NCI-H1417 treated with DMSO at 0.1 percent for 48 hours (cell line): ENCODE measurements at places on chromosomes 1 and 21.

DNA sequence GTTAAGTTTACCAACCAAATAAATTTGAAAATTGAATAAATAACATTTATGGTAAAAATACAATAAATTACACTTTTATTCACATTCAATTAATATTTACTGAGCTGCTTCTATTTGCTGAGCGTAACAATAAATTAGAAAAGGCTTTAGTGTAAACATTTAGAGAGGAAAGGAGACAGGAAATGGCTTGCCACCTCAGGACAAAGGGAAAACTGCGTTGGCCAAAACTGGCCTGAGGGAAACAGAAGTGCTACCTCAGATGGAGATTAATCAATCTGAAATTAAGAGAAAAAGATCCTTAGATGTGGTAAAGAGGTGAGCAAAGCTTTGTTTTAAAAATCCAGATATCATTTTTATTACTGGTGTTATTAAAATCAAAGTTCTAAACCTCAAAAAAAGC lies 128.0 kb downstream of the SLC44A5 start:
- DNase-seq, result peak; percentile 40

DNA sequence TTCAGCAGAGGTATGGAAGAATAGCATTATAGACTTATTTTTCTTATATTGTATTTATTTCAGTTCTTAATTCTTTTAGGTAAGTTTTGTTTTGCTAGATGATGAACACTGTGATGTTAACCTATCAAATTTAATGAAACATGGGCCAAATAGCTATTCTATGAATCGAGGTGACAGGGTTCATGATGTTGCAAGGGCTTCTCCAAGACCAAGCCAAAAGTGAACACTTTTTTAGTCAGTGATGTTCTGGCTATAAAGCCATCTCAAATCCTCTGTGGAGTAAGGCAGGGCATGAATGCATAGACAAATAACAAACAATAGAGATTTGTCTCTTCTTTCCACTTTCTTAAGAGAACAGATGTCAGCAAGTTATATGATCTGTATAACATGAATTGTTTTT lies 26.7 kb downstream of the C1orf146 start:
- no peak for DNase-seq

- DNase-seq, result no peak
Observed at GRCh38 chr1:53349369-53349835, 21.5 kb upstream of the LRP8 start.

- no peak for DNase-seq
Observed at GRCh38 chr21:40667967-40668366, 179.0 kb downstream of the DSCAM start.

DNA sequence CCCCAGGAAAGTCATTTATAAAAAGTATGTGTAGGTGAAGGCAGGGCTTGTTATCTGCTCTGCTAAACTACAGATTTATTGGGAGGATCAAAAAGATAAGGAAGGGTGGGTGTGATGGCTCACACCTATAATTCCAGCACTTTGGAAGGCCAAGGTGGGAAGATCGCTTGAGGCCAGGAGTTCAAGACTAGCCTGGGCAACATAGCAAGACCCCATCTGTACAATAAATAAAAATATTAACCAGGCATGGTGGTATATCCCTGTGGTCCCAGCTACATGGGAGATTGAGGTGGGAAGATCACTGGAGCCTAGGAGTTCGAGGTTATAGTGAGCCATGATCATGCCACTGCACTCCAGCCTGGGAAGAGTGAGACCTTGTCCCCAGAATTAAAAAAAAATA lies 86.4 kb downstream of the NENF start:
- DNase-seq, result no peak

DNA sequence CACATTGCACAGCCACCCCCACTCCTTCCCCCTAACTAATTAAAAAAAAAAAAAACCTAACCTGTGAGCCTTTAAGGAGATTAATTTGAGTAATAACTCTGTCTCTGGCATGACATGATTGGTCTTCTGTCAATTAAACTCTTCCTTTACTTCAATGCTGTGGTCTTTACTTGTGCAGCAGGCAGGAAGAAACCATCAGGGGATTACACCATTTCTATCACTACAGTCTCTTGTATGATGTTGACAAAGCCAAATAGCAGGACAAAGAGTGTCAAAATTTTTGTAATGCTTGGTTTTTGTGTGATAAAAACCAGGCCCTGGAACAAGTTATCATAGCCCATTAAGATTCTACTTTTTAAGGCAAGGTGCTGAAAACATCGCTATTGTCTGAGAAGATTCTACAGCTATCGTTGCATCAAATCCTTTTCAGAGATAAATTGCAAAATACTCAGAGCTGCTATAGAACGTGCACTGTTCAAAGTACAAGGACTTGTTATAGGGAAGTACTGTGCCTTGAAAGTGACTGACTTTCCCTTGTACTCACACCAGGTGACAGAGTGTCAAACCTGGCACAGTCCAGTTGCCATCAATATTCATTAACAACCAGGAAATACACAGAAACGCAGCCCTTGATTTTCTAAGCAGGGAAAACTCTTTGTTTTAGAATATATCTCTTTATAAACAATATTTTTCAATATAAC lies 37.7 kb downstream of the LHX9 start:
- DNase-seq, result no peak

DNA sequence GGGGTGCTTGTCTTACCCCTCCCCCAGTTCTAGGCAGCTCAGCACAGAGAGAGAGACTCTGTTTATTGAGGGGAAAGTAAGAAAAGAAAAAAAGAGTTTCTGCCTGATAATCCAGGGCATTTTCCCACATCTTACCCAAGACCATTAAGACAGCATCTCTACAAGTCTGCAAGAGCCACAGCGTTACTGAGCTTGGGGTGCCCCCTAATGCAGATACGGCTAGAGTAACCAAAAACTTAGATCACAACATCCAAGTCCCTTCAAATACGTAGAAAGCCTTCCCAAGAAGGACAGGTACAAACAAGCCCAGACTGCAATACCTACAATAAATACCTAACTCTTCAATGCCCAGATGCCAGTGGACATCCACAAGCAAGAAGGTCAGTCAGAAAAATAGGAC lies 6.2 kb upstream of the TEX50 start:
- no peak for DNase-seq

DNA sequence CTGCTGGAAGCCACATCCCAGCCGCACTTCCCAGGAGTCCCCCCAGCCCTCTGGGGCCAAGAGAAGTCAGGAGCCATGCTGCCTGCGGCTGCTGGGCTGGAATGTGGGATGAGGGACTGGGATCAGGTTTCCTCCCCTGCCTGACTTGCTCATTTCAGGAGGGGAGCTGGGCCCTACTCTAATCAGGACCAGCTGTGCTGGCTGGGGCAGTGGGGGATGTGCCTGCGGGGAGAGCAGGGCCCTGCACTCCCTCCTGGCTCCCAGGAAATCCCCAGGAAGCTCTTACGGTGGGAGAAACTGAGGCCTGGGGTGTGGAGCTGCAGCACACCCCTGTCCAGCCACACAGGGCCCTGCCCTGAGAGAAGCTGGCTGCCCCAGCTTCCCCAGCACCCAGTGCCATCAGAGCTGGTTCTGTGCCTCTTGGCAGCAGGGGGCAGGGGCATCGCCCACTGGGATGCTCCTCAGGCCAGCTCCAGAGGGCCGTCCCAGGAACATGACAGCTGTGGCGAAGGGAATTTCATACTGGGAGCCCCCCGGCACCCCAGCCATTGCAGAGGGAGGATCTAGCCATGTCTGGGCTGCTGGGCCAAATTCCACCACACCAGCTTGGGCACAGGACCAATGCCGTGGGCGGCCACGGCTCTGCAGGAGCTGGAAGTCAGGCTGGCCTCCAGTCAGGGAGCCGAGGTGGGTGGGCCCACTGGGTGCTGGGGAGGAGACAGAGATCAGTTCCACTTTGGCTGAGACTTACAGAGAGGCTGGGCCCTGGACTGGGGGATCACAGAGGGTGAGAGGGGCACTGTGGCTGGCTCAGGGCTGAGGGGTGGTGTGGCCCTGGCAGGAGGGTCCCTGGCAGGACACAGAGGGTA lies 21.3 kb upstream of the PRSS38 start:
- DNase-seq, result no peak

DNA sequence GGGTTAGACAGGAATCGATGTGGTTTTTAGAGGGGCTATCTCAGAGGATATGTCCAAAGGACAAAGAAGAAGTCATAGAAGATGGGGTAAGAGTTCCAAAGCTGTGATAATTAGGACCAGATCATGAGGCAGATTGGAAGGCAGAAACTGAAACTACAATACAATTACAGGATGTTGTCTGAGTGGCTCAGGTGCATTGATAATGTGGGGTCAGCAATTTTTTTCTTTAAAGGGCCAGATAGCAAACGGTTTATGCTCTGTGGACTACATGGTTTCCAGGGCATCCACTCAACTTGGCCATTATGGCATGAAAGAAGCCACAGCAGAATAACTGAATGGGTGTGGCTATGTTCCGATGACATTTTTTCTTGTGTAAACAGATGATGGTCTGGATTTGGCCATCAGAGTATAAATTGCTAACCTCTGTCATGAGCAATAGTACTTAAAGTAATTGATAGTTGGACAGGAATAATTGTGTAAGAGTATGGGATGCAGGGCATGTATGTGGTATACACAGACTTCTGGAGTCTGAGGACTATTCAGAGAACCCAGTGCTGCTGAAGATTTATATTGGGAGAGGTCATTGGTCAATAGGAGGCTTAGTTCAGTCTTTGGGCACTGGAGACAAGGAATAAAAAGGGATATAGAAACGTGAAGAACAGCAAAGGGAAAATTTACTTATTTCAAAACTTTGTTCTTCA lies 198.4 kb upstream of the ADGRL4 start:
- DNase-seq, result no peak

DNA sequence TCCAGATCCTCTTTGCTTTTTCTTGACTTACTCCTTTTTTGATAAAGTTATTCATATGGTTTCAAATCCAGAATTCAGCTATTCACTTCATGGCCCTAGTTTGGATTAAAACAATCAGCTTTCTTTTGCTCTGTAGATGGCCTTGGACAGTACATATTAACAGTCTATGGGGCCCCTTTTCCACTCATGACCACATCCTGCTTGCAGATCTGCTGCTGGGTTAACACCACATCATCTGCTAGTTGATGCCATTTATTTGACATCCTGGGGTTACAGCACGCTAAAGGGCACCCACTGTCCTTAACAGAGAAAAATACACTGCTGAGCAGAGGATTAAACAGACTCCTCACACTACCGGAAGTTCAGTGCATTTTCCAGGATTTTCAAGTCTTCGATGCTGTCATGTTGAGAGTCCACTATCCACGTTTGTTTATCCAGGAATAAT lies 941 bp upstream of the IFI16 start:
- no peak for DNase-seq

GRCh38 chr21:32393677-32394001 lies 827 bp upstream of the URB1 start:
- no peak for DNase-seq

- no peak for DNase-seq
Observed at GRCh38 chr1:154846565-154847442, 23.3 kb downstream of the KCNN3 start.

DNA sequence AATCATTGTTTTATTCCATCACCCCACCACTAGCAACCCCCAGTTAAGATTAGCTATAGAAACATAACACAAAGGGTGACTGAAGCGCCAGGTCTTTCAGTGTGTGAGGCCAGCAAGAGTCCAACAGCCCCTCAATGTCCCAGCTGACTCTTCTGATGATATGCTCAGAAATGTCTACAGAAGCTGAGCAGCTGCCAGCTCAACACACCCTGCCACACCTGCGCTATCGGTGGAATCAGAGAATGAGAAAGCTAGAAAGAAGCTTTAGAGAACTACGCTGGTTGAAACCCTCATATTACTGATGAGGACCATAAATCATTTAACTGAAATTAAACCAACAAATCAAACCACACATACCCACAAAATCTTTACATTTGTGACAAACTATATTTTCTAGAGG lies 116.2 kb downstream of the SLC45A1 start:
- DNase-seq, result no peak

- DNase-seq, result no peak
Observed at GRCh38 chr1:234776256-234776875, 166.4 kb upstream of the IRF2BP2 start.

GRCh38 chr1:12496154-12496961 lies 121.7 kb downstream of the DHRS3 start:
- DNase-seq, result no peak

DNA sequence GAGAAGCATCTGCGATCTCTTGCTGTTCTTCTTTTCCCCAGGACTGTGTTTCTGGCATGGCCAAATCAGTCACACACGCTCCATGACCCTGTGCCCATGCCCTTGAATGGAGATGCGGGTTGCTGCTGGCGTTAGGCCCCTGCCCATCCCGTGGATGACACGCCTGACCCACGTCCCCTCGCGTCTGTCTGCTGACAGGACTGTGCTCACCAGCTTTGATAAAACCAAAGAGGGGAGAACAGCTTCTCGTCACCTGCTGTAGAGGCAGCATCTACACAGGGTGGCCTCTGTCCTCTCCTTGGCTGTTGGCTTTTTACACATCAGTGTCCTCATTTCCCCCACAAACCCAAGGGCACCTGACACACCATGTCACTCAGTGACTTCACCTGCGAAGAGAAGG lies 6.9 kb downstream of the MT1HL1 start:
- no peak for DNase-seq

DNA sequence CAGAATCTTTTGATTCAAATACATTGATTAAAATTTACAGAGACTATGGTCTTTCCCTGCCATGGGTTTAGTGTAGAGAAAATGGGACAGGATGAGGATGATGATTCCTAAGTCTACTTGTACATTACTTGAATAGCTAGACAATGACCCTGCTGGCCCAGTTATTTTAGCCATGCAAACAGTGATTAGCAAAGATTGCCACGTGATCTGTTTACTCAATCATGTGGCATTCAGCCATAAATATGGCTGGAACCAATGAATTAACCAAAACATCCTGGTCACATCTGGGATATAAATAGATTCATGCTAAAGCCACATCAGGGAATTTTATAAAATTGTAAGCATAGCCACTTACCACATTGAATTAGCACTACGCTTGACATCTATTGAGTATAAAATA lies 167.3 kb downstream of the PBX1 start:
- DNase-seq, result no peak

DNA sequence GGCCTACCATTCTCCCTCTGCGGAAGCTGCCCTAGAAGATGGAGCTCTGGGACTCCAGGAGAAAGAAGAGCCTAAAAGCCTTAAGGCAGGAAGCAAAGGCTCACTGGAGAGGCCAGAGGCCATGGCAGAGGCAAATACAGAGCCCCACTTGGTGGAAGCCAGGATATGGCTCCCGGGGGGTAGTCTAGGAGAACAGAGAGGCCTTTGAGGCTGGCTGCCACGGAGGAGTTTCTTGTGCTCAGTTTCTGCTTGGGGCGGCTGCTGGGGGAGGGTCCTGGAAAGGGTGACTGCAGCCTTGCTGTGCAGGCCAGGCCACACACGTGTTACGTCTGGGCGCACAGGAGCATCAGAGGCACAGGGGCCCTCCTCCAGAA lies 5.4 kb downstream of the CC2D1B start:
- DNase-seq, result no peak
